ENCODE measurements at places on chromosomes 16 and 17. TPM values are rescaled to one million over a fixed set of nuclear protein-coding genes. Genes with fewer than 3 reads are reported as not detected.
A peak's percentile ranks its signal among the peaks of the same experiment; 100 is the strongest.

- DNase-seq = no peak
These were observed 1.1 kb downstream of the RHBDL1 start for GRCh38 chr16:676565-676902.

OR3A3 gene
- not detected for total RNA-seq

KRT40 gene
- not detected for total RNA-seq

DNA sequence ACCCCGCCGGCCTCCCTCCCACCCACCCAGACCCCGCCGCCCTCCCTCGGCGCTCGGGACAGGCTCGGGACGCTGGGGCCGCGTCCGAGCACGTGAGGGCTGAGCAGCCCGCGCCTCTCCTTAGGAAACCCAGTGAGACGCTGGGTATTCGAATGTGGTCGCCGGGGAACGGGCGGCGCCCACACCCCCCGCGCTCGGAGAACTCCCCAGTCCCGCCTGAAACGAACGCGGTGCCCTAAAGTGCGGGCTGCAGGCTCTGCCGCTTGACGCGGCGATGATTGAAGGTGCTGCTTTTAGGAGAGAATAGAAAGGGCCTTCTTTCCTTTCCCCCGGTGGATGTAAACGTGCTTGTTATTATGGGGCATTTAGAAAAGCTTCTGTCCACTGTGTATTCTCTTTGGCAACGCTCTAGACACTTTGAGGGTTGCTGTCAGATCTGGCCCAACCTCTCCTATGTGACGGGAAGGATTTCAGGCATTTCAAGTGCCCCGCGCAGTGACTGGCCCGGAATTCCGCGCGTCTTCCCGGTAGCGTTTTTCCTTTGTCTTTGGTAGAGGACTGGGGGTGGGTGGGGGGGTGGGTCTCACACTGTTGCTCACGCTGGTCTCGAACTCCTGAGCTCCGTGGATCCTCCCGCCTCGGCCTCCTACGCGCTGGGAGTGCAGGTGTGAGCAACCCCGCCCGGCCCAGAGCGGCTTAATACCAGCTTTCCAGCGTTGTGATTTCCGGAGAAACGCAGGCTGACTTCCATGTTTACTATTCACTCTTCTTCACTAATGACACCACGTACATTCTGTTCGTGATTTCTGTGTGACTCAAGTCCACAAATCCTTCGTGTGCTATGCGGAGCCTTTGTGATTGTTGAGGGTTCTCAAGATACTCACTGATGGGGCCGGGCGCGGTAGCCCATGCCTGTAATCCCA lies 21.8 kb upstream of the FOXK2 start:
- DNase-seq = peak; percentile 80

IGF2BP1 gene
- total RNA-seq = 360 TPM

GRCh38 chr17:34582901-34583245 lies 3.5 kb downstream of the TMEM132E start:
- no peak for DNase-seq

SYCE1L gene
- total RNA-seq = 4.7 TPM

GRCh38 chr17:31758646-31759045 lies 100.4 kb downstream of the COPRS start:
- no peak for DNase-seq

MEAK7 gene
- total RNA-seq = 30.3 TPM

GRCh38 chr16:49742428-49743202 lies 113.3 kb downstream of the ZNF423 start:
- no peak for DNase-seq

TEKT5 gene
- not detected for total RNA-seq

- no peak for DNase-seq
These were observed 6.7 kb downstream of the KRTAP1-5 start for GRCh38 chr17:41020336-41020735.

ZFPM1 gene
- 21.0 TPM for total RNA-seq

SMARCE1 gene
- total RNA-seq = 165 TPM

DNA sequence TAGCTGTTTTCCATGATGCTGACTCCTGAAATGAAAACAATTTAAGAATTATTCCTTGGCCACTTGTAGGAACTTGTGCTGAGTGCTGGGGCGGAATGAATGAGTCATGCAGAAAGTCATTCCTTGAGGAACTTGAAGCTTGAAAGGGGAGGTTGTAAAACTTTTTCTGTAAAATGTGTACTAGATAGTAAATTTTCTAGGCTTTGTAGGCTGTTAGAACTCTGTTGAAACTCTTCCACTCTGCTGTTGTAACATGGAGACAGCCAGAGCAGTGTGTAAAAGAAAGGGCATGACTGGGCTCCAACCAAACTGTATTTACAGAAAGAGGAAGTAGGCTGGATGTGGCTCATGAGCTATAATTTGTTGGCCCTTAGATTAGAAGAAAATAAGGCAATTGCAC lies 46.1 kb downstream of the ABCA8 start:
- no peak for DNase-seq

GRCh38 chr17:43118679-43119615 lies 6.2 kb downstream of the BRCA1 start:
- DNase-seq = no peak

- no peak for DNase-seq
These were observed 69.5 kb downstream of the HLF start for GRCh38 chr17:55334285-55334684.

ADAD2 gene
- 0.77 TPM for total RNA-seq

NUDT21 gene
- total RNA-seq = 190 TPM

- no peak for DNase-seq
These were observed 10.4 kb downstream of the NCBP3 start for GRCh38 chr17:3835410-3836229.

CCL23 gene
- total RNA-seq = not detected

DNA sequence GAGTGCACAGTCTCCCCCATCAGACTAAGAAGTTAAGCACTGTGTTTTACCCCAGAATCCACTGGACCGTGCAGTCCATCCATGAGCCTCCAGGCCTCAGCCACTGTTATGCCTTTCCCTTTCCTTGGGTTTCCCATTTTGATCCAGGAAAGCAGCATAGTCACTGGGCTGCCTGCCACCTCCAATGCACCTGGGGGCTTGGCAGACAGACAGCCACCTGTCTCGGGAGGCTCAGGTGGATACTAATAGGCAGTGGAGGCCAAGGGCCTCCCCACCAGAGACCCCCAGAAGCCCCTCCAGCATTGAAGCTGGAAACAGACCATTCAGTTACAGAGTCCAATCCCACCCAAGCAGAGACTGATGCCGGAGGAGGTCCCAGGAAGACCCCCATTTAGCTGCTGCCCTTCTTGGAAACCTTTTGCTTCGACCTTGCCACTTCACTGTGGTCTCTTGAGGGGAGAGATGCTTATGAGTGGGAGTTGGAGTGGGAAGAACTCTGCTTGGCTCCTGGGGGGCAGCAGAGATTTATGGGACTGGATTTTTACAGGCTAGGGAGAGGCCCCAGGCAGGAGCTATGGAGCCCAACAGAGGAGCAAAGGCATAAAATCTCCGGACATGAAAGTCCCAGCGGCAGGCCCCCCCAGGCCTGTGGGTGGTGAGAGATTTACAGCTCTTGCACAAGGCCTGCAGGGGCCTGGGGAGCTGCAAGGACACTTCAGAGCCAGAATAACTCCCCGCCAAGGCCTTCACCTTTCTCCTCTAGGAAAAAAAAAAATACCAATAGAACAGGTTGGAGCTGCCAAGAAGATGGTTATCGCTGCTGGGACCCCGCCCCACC lies 12.2 kb upstream of the SP2 start:
- DNase-seq = no peak

DNA sequence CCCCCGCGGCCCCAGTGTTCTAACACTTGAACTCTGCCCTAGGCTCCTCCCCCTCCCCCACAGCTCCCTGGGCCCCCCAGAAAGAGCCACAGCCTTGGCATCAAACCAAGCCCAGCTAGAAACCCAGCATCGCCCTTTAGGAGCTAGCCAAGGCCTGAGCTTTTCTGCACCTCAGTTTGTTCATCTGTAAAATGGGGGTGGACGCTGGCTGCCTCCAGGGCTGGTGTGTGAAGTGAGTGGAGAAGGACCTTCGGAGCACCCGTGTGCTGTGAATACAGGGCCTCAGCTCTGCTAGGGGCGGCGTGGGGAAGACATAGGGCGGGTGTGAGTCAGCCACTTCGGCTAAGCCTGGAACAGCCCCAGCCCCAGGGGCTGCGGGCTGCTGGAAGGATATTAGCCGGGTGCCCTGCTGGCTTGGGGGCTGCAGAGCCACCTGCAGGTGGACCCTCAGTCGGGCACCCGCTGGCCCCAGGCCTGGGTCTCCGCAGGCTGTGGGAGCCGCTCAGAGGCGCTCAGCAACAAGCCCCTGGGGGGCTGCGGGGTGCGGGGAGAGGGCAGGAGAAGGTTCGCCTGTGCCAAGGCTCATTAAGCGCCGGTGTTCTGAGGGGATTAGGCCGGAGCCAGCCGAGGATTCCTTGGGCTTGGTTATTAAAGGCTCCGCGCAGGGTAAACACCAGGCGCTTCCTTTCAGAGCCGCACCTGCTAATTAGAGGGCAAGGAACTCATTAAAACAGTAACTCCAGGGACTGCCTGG lies 217.0 kb upstream of the CIBAR2 start:
- peak; percentile 90 for DNase-seq

SLFN12L gene
- total RNA-seq = not detected

DNA sequence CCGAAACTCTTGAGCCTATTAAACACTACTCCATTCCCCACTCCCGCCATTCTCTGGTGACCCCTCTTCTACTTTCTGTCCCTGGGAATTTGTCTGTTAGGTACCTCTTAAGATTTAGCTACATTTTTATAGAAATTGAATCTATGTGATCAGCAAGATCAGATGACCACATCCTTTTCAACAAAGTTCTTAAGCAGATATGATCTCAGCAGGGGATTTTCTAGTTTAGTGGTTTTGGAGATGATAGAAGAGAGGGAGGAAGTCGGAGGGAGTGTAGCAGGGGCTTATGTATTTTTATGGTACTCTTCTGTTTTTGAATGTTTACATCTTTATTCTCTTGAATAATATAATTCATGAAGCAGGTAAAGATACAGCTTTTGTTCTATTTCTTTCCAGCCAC lies 40.8 kb downstream of the RPA1 start:
- DNase-seq = no peak

All from endodermal cell (in vitro differentiated cells).